Lower leg skin (tissue), 4 donors: ENCODE measurements at places on chromosomes 7 and 10. TPM values are rescaled to one million over a fixed set of nuclear protein-coding genes. Genes with fewer than 3 reads are reported as not detected.

The PNLIPRP1 gene
- total RNA-seq, result not detected

The OPN1SW gene
- not detected for total RNA-seq

The DBNL gene
- total RNA-seq, result 101 TPM

The ENTPD7 gene
- 7.6 TPM for total RNA-seq

The ORAI2 gene
- 2.7 TPM for total RNA-seq

The LIPJ gene
- not detected for total RNA-seq

The CUBN gene
- 1.8 TPM for total RNA-seq

The CPN1 gene
- not detected for total RNA-seq

The PDZD7 gene
- total RNA-seq, result 1.5 TPM

The SMKR1 gene
- not detected for total RNA-seq

The CDC14C gene
- total RNA-seq, result not detected

The AKR1B15 gene
- total RNA-seq, result not detected

The ADAM8 gene
- total RNA-seq, result 3.7 TPM

The COL13A1 gene
- 1.3 TPM for total RNA-seq
